ENCODE measurements at places on chromosomes 6 and 20.

DNA sequence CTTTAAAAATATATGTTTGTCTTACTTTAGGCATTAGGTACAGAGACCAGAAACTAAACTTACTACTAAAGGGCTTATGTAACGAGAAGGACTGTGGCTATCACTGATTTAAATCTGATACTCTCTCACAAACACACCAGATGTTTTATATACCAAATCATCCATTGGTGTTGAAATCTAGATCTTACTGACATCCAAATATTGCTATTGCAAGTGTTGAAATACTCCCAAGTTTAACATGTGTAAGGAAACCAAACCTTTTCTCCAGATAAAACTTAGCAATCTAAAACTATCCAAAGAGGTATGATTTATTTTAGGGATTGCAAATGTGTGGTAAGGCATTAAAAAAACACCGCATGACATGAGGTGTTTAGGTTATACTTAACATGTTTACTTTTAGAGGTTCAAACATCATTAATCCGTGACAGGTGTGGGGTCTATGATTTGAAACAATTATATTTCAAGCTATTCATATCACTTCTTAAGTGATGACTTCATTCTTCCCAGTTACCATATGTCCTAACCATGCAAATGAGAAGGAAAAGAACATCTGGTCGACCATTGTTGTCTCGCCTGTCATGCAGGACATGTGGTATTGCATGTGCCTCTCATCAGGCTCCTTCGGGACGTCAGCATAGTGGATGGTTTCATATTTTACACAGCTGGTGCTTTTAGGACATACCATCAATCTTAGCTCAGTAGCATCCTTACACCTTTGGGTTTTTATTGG is 168.3 kb upstream of the SPACA1 start:
- DNase-seq: no peak

GRCh38 chr20:49384437-49385434 is 97.7 kb downstream of the KCNB1 start:
- DNase-seq: peak; percentile 95

DNA sequence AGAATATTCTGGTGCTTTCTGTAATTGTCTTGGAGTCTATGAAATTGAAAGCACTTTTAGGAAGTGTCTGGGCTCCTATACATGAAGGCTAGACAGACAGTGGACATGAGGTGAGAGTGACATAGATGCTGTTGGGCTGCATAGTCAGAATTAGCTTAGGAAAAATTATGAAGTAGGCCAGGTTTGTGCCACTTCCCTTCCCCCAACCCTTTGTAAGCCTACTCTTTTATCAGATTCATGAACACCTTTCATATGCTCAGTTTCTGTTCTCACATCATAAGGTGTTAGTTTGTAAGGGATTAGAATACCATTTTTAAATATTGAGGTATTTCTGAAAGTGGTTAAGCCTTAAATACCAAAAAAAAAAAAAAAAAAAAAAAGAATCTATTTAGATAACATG is 18.4 kb upstream of the SNPH start:
- DNase-seq: no peak

- DNase-seq: no peak
Measured at GRCh38 chr20:1844325-1845162, 50.7 kb upstream of the SIRPA start.

DNA sequence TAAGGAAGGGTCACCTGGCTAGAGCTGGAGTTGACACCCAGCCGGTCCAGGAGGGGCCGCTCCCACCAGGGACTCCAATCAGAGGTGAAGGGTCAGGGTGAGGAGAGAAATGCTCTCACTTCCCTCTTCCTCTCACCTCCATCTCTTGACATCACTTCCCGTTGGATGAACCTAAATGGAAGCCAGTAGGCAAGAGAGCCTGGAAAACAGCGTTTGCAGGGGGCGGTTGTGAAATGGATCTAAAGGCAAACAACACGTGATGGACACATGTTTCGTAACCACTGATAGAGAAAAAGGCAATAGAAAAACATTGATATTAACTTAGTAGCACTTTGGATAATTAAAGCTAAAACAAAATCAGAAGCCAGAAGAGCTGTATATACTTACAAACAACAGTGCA is 105.6 kb upstream of the FOXA2 start:
- no peak for DNase-seq

DNA sequence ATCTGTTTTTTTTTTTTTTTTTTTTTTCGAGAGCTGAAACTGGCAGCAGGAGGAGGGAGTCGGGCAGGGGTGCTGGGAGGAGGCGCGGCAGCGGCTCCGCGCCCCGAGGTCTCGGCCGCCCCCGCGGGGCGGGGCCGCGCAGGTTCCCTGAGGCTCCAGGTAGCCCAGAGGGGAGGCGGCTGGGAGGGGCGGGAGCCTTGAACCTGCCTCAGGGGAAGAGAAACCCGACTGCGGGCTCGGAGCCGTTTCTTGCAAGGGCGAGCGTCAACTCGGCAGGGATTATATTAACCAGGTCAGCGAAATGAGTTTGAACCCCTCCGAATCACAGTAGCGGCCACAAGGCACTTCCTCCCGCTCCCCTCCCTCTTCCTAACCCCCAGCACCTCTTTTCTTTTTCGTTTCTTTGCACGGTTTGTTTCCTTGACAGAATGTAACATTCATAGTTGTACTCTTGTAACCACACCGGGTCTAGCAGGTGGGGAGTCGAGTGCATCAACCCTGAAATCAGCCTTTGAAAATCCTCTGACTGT is 2.0 kb downstream of the MYB start:
- DNase-seq: no peak

- DNase-seq: no peak
Measured at GRCh38 chr20:7912551-7912950, 27.7 kb downstream of the HAO1 start.

DNA sequence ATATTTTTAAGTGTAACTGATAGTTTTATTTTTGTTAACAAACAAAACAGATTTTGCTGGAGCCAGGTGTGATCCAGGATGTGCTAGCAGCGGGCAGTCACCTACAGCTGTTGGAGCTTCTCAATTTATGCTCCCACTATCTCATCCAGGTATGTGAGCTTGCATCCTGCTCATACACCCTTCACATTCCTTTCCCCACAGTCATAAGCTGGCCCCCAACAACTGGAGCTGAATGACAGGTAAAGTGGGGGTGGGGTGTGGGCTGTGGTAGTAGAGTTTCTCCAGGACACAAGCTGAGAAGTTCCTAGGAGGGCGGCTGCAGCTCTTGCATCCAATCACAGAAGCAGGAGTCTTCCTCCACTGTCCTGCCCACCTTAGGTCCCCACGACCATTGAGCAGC is 140.1 kb downstream of the KLHL32 start:
- no peak for DNase-seq

- DNase-seq: no peak
Measured at GRCh38 chr6:135227349-135227748, 46.2 kb downstream of the MYB start.

- no peak for DNase-seq
Measured at GRCh38 chr20:57076951-57077350, 189.5 kb downstream of the BMP7 start.

DNA sequence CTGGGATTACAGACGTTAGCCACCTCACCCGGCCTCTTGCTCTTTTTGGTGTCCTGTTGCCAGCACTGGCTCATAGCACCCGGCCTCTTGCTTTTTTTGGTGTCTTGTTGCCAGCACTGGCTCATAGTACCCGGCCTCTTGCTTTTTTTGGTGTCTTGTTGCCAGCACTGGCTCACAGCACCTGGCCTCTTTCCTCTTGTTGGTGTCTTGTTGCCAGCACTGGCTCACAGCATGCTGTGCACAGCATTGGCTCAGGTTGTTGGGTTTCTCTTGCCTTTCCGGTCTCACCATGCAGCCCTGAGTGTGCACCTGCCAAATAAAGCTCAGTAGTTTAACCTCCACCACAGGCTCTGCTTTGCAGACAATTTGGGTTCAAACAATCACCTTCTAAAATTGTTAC is 208.2 kb downstream of the THBS2 start:
- peak; percentile 26 for DNase-seq

Measured in ecto neural progenitor cell (in vitro differentiated cells).